ENCODE measurements at places on chromosomes 6 and 20.

GRCh38 chr6:331622-332521 lies 39.6 kb downstream of the DUSP22 start:
- DNase-seq, result peak; percentile 58

- DNase-seq, result peak; percentile 48
Observed at GRCh38 chr6:39553860-39554802, 171.1 kb downstream of the KIF6 start.

GRCh38 chr6:537114-537513 lies 119.8 kb downstream of the HUS1B start:
- DNase-seq, result no peak

DNA sequence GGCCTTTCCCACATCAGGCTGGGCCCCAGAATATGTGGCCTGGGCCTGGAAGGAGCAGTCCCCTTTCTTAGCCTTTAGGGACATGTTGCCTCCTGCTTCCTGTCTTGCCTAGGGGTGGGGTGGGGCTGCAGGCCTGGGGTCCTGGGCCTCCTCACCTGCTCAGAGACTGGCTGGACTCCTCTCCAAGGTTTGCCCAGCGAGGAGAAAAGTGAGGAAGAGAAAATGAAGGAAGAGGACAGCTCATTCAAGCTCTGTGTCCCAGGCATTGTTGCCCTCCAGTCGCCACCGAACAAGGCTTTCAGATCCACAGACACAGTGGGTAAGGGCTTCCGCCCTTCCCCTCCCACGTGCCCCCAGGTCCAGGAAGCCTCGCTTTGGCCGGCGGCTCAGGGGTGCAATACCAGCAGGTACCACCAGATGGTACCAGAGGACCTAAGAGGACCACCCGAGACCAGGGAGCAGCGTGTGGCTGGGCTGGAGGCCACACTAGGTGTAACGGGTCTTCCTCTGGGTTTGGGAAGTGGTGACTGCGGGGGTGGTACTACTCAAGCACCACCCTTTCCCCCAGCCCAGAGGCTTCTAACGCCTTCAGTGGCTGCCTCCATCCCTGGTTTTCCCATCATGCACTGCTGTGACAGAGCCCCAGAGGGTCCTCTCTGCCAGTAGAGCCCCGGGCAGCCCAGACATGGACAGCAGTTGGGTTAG lies 5.5 kb upstream of the BAK1 start:
- DNase-seq, result peak; percentile 69

- peak; percentile 13 for DNase-seq
Observed at GRCh38 chr6:143823548-143823947, 19.6 kb upstream of the LTV1 start.

- no peak for DNase-seq
Observed at GRCh38 chr6:141492521-141493284, 640.0 kb upstream of the GJE1 start.

- DNase-seq, result peak; percentile 74
Observed at GRCh38 chr6:12602951-12603672, 113.5 kb upstream of the PHACTR1 start.

DNA sequence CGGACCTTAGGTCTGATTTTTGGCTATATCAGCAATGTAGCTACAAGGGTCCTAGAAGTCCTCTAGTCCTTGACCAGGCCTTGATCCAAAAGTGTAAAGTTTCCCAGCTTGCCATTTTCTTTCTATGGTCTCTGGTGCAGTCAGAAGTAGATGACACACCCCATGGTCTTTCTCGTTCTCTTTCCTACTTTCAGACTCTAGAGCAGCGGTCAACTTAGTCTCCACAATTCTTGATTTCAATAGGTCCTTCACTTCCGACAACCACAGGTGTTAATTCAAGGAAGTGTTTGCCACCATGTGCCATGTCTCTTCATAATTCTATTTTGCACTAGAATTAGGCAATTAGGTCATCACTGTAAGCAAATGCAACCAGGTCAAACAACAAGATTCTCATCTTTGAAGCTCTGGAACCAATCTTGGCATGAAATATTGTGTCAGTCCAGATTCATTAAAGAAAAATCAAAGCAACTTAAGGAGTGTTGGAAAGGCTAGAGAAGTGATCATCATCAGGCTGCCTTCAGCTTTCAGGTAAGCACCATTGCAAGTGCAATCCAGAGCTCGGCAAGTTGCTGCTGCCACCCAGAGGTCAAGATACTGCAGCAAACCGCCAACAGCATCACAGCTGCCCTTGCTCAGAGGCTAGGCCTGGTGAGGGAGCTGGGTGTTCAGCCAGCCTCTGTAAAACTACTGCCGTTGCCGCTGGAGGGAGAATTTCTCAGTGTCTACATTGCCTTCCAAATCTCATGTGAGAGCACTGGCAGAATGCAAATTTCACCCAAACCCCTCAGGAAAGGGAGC lies 5.6 kb upstream of the SYNE1 start:
- DNase-seq, result peak; percentile 41

GRCh38 chr6:79149884-79150283 lies 71.8 kb upstream of the PHIP start:
- DNase-seq, result no peak

DNA sequence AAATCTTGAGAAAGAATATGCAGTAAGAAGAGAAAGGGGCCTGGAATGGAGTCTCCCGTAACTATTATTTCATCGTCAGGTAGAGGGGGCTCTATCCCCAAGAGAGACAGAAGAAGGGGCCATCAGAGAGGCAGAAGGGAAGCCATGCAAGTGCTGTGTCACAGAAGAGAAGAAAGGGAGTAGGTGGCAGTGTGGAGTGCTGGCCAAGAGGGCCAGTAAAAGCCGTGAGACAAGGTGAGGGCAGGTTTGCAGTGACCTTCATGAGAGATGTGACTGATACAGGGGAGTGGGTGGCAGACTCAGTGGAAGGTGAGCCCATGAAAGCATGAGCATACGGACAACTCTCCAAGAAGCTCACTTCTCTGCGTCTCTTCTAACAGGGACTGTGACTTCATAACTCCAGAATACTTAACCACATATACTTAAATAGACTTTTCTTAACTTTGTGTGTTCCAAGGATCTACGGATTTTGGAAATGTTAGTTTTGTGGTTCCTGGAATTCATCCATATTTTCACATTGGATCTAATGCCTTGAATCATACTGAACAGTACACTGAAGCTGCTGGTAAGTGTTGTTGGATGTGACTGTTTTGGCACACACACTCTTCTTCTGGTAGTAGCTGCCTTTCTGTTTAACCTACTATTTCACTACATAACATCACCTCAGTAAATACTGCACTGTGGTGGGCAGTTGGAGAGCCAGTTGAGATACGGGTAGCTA lies 15.6 kb downstream of the PM20D2 start:
- DNase-seq, result peak; percentile 56

DNA sequence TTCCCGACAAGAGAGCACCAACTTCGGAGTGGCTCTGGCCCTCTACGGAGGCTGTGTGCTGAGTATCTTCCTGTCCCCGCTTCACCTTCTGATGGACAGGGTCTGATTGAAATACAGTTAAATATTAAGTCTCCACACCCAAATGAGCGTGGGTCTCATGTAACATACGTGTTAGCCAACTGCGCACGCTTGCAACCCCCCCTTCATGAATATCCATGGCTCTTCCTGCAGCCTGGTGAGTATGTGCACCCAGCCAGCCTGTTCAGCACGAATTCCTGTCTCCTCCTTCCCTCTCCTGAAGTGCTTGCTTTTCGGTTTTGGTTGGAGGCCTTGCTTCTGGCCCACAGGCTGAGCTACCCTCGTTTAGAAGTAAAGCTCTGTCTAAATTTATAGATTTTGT lies 102.9 kb upstream of the FRMD1 start:
- no peak for DNase-seq

GRCh38 chr20:14919501-14920081 lies 582.2 kb upstream of the FLRT3 start:
- DNase-seq, result no peak

DNA sequence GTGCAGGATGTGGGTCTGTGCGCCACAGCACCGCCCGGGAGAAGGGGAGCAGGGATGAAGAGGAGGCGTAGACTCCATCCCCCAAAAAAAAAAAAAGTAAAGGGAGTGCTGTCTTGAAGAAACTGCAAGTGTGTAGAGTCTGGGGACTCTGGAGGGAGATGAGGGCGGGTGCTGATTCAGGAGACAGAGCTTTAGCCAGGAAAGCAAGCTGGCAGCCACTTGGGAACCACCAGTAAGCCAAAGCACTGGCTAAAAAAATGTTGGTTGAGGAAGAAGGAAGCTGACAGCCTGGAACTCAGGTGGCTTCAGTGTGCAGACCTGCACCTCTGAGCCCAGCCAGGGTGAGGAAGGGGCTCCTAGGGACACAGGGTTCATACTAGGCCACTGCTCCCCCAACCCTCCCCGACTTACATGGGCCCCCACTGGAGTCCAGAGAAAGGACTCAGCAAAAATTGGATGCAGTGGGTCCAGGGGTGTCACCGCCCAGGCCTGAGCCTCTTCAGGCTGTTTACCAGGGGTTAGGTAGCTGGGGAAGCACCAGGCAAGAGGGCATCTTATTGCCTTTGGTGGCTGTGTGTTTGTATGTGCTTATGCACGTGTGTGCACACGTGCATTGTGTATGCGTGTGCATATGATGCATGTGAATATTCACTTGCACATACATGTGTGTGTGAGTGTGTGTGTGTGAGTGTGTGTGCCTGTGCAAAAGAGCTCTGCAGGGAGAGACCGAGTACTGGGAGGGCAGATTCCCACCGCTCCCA lies 153.5 kb upstream of the MLN start:
- no peak for DNase-seq

- DNase-seq, result no peak
Observed at GRCh38 chr6:109105681-109106080, 10.4 kb downstream of the CEP57L1 start.
